Activated T-cell treated with anti-CD3 and anti-CD28 coated beads for 24 hours (primary cell): ENCODE measurements at places on chromosomes 11 and 22.

- no peak for DNase-seq
These were observed 432 bp downstream of the TNKS1BP1 start for GRCh38 chr11:57324154-57324885.

GRCh38 chr11:57646799-57647303 lies 2.9 kb downstream of the YPEL4 start:
- no peak for DNase-seq

DNA sequence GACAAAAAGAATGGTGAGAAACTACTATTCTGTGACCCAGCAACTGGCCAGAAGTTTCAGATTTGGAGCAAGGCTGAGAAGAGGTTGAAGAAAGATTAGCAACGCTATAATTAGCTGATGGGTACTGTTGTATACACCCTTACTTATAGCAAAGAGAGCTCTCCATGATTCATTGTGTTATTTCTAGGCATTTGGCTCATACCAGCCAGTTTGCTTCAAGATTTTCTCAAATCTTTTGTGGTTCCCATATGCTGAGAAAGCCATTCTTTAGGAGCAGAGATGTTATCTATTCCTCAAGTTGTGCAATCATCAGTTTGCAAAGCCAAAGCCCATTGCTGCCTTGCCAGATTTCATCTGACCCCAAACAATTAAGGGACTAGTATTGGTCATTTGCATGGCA lies 179.4 kb downstream of the ETS1 start:
- DNase-seq, result no peak

GRCh38 chr11:64998690-64999431 lies 2.1 kb upstream of the BATF2 start:
- no peak for DNase-seq

DNA sequence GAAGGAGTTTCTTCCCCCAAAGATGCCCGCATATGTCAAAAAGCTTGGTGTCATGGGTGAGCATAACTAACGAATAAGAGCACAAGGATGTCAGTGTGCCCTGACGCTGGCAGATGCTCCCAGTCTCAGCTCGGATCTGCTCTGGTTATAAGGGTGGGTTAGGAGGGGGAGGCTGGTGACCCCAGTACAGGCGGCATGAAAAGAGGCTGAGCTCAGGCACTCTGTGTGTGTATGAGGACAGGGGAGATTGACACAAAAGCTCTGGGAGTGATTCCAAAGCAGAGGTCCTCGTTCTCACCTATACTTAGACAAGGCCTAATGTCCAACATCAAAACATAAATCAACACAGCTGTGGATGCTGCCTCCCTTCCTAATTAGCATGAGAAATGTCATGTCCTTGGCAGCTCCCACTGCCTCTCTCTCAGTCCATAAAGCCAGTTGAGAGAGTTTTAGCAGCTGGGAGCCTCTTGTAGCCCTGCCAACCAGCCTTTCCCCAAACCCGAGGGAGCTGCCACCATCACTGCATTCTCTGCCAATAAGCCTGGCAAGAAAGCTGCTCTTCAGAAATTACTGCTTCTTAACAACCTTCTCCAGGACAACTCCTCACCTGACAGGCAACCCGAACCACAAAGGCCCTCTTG lies 59.8 kb downstream of the SC5D start:
- no peak for DNase-seq

DNA sequence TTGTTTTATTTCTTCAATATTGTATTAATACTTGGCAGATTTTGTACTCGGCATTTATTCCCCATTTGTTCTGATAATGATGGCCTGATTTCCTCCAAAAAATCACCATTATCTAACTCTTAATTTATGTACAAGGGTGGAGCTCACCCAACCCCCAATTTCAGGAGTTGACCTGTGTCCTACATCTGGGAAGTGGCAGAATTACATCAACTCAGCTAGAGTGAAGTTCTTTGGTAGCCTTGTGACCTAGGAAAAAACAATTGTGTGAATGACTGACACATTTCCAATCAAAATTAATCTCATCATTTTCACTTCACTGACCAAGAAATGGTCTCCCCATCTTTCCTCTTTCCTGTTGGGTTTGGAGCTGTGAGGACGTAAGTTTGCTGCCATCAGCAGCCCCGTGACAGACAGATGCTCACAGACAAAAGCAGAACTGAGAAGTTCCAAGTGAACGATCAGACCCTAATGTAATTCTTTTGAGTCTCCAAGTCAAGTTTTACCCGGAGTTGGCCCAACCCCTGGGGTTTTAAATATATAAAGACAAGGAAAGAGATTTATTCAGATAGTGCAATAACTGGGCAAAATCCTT lies 16.6 kb upstream of the MS4A6E start:
- no peak for DNase-seq

- DNase-seq, result no peak
These were observed 76.0 kb downstream of the EIF3M start for GRCh38 chr11:32659672-32660071.

DNA sequence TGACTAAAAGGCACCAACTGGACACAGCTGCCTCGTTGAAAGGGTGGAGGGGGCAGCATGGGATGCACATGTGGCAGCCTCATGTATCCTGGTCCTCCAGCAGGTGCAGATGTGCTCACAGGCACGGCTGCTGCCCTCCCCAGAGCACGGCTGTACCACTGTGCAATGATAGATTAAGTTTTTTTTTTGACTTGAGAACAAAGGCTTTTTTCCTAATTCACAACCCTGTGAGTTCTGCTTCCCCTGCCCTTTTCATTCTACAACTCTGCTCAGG lies 11.4 kb downstream of the DKK3 start:
- DNase-seq, result no peak

- peak; percentile 17 for DNase-seq
These were observed 61.5 kb downstream of the STIM1 start for GRCh38 chr11:3916962-3917361.

- no peak for DNase-seq
These were observed 2.3 kb upstream of the ALKBH8 start for GRCh38 chr11:107567739-107568335.

- DNase-seq, result no peak
These were observed 130.1 kb downstream of the TRPC6 start for GRCh38 chr11:101453682-101454081.

DNA sequence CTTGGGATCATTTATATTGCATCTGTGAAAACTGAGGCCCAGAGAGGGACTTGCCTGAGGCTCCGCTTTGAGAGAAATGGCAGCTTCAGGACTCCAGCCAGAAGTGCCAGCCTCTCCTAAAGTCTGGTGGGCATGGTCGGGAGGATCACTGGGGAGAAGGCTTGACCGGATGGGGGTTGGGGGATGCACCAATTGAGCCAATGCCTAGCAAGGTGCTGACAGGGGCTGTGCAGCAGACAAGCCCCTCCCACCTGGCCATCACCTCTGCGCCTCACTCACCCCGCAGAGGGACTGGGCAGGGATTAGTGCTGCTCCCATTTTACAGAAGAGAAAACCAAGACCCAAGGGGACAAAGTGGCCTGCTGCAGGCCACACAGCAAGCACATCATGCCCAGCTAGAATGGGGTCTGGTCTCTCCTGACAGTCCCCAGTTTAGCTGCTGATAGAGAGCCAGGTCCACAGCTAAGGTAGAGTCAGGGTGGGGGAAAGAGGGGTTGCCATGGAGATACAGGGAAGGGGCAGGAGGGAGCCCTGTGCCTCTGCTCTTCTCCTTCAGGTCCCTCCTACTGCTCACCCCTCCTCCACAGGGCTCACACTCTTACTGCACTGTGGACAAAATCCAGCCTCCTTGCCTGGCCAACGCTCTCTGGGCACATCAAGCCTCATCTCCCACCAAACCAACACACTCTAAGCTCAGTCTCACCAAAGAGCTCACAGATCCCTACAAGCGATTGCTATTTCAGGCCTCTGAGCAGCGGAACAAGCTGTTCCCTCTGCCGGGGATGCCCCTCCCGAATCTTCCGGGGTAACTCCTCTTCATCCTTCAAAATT lies 29.5 kb downstream of the TEF start:
- no peak for DNase-seq

DNA sequence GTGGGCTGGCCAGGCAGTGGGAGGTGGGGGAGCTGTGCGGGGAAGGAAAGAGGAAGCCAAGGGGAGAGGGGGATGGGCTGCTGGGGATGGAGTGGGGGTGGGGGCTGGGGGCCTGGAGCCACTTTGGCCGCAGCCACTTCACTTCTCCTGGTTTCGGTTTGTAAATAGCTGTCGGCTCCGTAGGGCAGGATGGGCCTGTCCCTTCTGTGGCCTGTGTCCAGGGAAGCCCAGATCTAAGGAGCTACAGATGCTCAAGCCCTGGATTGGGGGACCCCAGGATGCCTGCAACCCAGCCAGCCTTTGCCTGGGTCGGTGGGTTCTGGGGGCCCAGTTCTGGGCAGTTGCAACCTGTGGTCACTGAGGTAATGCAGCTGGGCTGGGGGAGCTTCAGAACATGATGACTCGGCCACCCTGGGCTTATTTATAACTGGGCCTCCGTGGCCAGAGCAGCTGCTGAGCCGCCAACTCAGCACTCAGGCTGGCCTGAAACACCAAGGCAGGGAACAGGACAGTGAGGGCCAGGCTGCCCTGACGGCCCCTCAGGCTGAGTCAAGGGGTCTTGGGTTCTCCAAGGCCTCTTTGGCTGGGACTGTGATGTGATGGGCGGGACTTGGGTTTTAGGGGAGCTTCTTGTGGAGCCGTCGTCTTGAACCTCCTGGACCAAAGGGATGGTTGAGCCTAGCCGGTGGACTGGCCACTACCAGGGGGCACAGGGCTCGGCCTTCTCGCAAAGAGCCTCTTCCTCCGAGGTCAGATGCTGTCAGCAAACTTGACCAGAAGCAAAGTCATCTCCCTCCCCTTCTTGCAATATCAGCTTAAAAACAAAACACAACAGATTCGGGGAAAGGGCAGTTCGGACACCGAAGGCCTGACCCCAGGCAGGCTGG lies 15.0 kb upstream of the SLC39A13 start:
- DNase-seq, result no peak

GRCh38 chr22:39183991-39184585 lies 31.6 kb upstream of the CBX7 start:
- no peak for DNase-seq

DNA sequence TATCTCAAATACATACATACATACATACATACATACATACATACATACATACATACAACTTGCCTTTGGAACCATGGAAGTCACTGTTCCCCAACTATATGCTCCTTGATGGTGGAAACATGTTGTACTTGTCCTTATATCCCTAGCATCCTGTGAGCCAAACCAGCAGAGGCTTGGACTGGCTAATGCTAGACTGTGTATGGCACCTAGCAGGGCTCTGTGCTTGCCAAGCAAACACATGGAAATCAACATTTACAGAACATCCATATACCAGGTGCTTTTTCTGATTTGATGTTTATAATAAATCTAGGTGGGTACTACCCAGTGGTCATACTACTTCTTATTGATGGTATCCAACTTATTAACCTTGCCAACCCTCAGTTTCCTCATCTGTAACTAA lies 86.1 kb downstream of the ABTB2 start:
- no peak for DNase-seq

- DNase-seq, result no peak
These were observed 419.3 kb upstream of the NARS2 start for GRCh38 chr11:78993802-78994430.

DNA sequence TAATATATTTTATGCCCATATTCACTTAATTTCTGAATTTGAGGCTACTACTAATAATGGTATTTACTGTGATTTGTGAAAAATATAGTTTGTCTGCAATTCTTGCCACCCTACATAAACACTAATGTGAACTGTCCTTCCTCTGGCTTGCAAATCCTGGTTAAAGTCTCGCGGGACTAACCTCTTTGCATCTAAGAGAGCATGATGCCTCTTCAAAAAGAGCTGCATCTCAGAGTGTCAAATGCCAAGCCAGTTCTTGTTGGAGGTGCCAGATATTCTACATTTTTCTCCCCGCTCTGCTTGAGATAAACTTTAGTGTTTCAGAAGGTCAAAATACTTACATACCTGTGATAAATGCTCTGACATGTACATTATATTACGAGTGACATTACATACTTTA lies 2.1 kb downstream of the ARHGAP42 start:
- no peak for DNase-seq

- no peak for DNase-seq
These were observed 20.4 kb downstream of the CTR9 start for GRCh38 chr11:10771457-10771856.

- no peak for DNase-seq
These were observed 44.6 kb downstream of the SFI1 start for GRCh38 chr22:31540966-31541365.

DNA sequence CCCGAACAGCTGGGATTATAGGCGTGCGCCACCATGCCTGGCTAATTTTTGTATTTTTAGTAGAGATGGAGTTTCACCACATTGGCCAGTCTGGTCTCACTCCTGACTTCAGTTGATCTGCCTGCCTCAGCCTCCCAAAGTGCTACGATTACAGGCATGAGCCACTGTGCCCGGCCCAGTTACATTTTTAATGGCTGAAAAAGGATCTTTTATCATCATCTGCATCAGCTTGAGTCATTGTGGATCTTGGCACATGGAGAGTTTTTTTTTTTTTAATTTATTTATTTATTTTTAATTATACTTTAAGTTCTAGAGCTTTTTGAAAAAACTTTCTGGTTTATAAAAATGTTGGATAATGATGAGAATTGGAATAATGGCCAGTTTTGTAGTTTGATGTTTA lies 8.6 kb downstream of the IGHMBP2 start:
- no peak for DNase-seq

DNA sequence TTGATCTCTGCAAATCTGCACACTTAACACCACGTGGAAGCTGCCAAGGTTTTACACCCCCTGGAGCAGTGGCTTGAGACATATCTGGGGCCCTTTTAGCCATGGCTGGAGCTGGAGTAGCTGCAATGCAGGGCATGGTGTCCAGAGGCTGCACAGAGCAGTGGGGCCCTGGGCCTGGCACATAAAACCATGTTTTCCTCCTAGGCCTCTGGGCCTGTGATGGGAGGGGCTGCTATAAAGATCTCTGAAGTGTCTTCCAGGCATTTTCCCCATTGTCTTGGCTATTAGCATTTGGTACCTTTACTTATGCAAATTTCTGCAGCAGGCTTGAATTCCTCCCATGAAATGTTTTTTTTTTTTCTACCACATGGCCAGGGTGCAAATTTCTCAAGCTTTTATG lies 33.2 kb downstream of the CALCA start:
- no peak for DNase-seq

DNA sequence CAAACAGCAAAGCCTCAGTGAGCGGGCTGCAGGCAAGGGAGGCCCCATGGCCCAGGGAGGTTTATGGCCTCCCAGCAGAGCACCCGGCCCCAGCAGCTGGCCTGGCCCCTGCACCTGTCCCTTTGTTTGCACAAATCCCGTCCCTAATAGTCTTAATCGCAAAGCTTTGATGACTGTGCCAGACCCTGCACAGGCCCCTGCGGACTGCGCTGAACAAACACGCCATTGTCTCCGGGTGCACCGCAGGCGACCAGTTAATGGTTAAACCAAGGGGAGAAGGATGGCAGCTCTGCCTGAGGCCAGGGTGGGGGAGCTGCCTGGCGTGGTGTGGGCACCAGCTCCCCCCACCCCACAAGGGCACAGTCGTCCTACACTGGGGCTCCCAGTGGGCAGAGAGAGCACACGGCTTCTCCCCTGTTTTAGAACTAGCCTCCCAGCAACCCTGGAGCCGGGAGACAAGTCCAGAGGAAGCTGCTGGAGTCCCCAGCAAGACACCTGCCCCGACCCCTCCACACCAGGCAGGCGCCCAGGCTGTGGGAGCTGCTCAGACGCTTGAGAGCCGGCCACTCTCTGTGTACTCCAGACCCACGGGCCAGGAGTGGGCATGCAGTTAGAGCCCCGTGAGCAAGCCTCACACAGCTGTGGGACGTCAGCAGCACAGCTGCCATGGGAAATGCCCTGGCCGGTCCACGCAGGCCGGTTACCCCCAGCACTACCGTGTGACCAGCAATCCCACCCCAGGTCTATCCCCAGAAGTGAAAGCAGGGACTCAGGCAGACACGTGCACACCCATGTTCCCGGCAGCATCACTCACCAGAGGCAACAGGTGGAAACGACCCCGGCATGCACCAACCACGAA lies 39.7 kb upstream of the TH start:
- DNase-seq, result no peak
